PC-9 (cell line): ENCODE measurements at places on chromosomes 11 and 22. TPM values are rescaled to one million over a fixed set of nuclear protein-coding genes. Genes with fewer than 3 reads are reported as not detected.

DNA sequence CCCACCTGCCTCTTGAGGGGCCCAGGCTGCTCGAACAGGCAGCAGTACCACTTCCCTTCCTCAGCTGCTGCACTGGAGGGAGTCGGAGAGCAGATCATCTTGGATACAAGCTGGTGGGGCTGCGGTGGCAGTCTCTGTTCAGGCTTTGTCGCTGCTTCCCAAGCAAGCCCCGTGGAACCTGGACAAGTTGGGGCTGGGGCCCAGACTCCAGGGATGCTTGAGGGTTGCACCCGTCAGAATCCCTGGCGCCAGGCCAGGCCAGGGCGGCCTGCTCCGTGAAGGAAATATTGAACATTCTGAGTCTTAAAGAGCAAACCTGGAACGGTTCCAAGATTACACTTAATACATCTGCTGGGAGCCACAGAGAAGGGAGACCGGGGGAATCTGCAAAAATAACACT, 310.1 kb upstream of the SORL1-AS1 start:
- H3K4me1 ChIP-seq, result peaks cover 4% of the 10 kb centered on the region; the same call in 1 of the 2 replicates
- no peak overlapping the region for H3K4me3 ChIP-seq
- no peak for DNase-seq
- H3K27me3 ChIP-seq, result peaks cover 72% of the 10 kb centered on the region

GRCh38 chr11:3802011-3802790, 4.8 kb upstream of the NUP98 start:
- no peaks in the 10 kb centered on the region for H3K27me3 ChIP-seq
- H3K27ac ChIP-seq, result no peak overlapping the region
- H3K4me1 ChIP-seq, result peaks cover 6% of the 10 kb centered on the region; the same call in 1 of the 2 replicates

DNA sequence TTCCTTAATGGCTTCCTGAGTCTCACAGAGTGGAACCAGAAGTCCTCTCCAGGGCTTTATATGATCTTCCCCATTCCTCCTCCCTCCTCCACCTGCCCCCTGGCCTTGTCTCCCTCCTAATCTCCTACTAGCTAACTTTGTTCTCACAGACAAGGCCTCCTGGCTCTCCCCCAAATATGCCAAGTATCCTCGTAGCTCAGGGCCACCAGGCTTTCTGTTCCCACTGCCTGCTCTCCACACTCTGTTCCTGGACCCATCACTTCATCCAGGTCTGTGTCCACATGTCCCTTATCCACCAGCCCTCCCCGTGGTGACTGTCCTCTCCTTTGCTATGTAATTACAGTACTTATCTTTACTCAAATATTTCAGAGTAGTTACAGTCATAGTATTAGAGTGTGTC, 23.2 kb upstream of the LMO1 start:
- H3K27ac ChIP-seq, result no peak overlapping the region
- no peak for DNase-seq
- no peaks in the 10 kb centered on the region for H3K4me1 ChIP-seq
- no peaks in the 10 kb centered on the region for H3K36me3 ChIP-seq

MAPK8IP2 gene
- 0.79 and 0.88 TPM in 2 replicates for total RNA-seq

GRCh38 chr11:132101881-132102280, 731.5 kb downstream of the NTM start:
- DNase-seq, result no peak
- H3K4me3 ChIP-seq, result no peak overlapping the region
- no peaks in the 10 kb centered on the region for H3K4me1 ChIP-seq
- no peak overlapping the region for H3K27ac ChIP-seq
- no peaks in the 10 kb centered on the region for H3K36me3 ChIP-seq
- no peaks in the 10 kb centered on the region for H3K27me3 ChIP-seq

- H3K36me3 ChIP-seq, result no peaks in the 10 kb centered on the region
- no peak overlapping the region for H3K4me3 ChIP-seq
- H3K27me3 ChIP-seq, result no peaks in the 10 kb centered on the region
- no peak overlapping the region for H3K27ac ChIP-seq
- no peak for DNase-seq
These were observed 4.5 kb upstream of the RFPL1 start for GRCh38 chr22:29433856-29434255.

DNA sequence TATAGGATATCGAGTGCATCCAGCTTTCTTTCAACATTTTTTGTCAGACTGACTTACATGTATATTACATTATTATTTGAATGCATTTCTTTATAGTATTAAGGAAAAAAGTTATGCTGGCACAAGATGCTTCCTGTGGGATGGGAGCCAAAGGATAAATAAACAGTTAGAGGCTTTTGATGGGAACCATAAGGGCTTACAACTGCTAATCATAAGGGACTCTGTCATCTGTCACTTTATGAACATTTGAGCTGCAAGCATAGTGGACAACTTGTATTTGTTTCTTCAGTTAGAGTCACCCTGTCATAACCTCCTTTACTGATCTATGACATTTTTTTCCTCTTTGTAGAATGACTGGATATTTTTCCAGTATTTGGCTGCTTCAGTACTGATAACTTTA, 132.4 kb upstream of the CHORDC1 start:
- no peaks in the 10 kb centered on the region for H3K36me3 ChIP-seq
- no peaks in the 10 kb centered on the region for H3K4me1 ChIP-seq
- H3K27ac ChIP-seq, result no peak overlapping the region
- no peak overlapping the region for H3K4me3 ChIP-seq
- DNase-seq, result no peak

DNA sequence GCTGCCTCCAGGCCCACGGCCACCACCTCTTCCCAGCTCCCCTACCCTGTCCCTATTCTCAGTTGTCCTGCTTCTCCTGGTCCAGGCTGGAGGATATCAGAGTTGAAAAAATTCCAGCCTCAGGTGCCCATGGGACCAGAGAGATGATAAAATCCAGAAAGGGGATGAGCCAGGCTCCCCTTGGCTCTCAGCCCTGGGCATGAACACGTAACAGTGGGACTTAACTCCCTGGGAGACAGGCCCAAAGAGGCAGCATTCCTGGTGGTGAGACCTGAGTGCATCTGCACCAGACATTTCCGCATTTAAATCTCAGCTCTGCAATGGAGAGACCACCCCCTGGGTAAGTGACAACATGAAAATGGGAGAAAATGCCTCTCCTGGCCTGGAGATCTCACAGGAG, 10.4 kb upstream of the SLC39A13 start:
- H3K27ac ChIP-seq, result no peak overlapping the region
- no peak overlapping the region for H3K4me3 ChIP-seq
- DNase-seq, result no peak
- no peaks in the 10 kb centered on the region for H3K36me3 ChIP-seq
- H3K4me1 ChIP-seq, result no peaks in the 10 kb centered on the region
